ENCODE measurements at places on chromosomes 3 and 15. TPM values are rescaled to one million over a fixed set of nuclear protein-coding genes. Genes with fewer than 3 reads are reported as not detected.

DNA sequence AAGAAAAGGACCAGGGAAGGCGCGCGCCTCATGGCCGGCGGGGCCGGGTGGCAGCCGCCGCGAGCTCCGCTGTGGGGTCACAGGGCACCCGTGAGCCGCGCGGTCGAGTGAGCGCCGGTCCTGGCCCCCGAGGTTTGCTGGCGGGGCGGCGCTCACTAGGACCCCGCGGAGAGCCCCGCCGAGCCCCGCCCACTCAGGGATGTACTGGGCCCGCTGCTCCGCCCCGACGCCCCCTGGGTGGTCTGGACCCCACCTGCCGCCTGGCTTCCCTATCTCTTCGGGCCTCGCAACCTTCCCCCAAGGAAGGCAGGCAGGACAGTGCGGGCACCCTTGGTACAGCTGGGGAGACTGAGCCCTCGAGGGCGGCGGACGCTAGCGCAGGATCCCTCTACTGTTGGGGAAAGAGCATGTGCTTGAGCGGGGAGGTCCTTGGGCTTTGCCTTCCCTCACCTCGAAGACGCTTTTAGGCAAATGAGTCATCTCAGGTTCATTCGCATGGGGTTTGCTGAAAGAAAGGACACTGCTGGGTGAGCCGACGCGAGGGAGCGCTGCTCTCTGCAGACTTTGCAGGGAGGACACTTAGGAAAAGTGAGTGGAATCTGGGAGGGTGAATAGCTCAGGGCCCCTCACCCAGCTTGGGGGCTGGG lies at the start of gene CHRNB4:
Gene CHRNB4 (minus strand): TSS at position 109 of the 647 bp plus-strand sequence. CDS start 77 bp downstream, at position 32.
- peak within 1 kb of the TSS; percentile 73 for H3K4me3 ChIP-seq
- H3K27ac ChIP-seq, result no peak within 1 kb of the TSS
- no peaks in the 10 kb centered on the region for H3K27me3 ChIP-seq
- H3K4me1 ChIP-seq, result peaks cover 21% of the 10 kb centered on the region
- peak; percentile 71 for DNase-seq

DNA sequence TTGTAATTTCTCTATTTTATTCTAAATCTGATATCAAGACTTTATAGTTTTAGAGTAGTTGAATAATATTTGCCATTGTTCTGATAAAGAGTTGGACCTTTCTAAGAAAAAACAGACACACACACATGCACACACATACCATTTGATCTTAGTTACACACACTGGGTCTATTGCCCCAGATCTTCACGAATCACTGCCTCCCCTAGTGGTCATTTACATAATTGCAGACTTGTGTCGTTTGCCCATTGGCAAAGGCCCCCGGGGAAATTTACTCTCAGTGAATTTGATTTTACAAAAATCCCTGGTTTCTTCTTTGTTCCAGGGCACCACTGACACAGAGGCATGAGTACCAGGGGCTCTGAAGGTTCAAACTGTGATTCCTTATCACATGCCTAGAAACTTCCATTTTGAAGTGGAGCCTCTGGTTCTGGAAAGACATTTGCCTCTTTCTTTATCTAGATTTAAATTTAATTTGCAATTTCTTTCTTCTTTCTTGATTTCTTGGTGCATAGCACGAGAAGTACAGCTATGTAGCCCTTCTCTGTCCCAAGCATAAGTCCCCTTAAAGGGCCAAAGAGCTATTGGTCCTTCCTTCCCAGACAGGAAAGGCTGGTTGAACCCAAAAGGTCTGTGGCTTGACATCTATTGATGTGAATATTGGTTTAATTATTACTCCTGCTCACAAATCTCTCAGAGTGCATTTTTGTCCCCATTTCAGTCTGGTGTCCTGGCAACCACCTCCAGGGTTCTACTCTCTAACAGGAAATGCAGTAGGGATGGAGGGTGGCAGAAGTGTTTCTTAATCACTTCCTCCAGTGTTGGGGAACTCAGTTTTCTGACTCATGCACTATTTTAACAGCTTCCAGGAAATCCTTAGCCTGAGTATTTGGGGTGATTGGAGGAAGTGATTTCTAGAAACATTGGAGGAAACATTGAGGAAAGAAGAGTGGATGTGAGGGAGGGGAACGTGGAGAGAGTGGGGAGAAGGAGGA lies 32.4 kb upstream of the SLC6A11 start:
- H3K27me3 ChIP-seq, result peaks cover 56% of the 10 kb centered on the region
- no peak overlapping the region for H3K27ac ChIP-seq
- DNase-seq, result no peak
- H3K4me3 ChIP-seq, result no peak overlapping the region
- H3K4me1 ChIP-seq, result no peaks in the 10 kb centered on the region

- peak overlapping the region; percentile 92 for H3K4me3 ChIP-seq
- no peak for DNase-seq
These were observed 908 bp downstream of the CCNB2 start for GRCh38 chr15:59105854-59106253.

DNA sequence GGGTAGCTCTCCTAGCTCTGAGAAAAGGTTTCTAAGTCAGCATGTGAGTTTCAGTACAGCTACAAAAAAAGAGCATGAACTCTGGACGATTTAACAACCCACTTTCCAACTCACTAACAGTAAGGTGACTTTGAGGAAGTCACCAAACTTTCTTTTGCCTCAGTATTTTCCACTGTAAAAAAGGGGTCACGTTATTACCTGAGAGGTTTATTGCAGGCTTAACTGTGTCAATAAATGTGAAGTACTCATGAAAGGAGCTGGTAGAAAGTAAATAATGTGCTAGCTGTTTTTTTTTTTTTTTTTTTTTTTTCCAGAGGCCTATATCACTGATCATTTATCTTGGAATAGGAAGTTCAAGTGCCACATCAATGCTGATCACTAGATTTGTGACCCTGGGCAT lies 89.3 kb downstream of the PLSCR2 start:
- no peak for DNase-seq
- H3K4me1 ChIP-seq, result no peaks in the 10 kb centered on the region
- no peak overlapping the region for H3K4me3 ChIP-seq
- no peak overlapping the region for H3K27ac ChIP-seq
- no peaks in the 10 kb centered on the region for H3K27me3 ChIP-seq
- H3K36me3 ChIP-seq, result no peaks in the 10 kb centered on the region

DNA sequence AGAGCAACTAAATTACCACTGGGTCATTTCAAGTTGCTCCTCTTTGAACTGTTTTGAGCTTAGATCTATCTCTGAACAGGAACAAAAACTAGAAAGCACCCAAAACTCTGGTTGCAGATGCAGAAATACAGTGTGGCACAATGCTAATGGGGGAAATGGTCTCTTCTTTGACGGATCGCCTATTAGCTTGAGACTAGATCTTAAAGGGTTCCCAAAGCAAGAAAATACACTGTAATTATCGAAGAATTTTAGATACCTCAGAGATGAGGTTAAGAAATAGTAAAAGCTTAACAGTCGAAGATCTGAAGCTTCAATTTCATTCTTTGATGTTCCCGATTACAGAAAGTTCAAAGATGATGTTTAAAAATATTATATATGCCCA lies 818 bp downstream of the PPP1R2 start:
- peak overlapping the region; percentile 80 for H3K27ac ChIP-seq
- H3K4me1 ChIP-seq, result peaks cover 53% of the 10 kb centered on the region
- no peaks in the 10 kb centered on the region for H3K36me3 ChIP-seq
- DNase-seq, result no peak

GRCh38 chr3:127330385-127330784 lies 42.5 kb upstream of the PRR20G start:
- no peak for DNase-seq
- H3K4me1 ChIP-seq, result no peaks in the 10 kb centered on the region
- no peak overlapping the region for H3K4me3 ChIP-seq
- peaks cover 32% of the 10 kb centered on the region for H3K27me3 ChIP-seq
- H3K27ac ChIP-seq, result no peak overlapping the region

DNA sequence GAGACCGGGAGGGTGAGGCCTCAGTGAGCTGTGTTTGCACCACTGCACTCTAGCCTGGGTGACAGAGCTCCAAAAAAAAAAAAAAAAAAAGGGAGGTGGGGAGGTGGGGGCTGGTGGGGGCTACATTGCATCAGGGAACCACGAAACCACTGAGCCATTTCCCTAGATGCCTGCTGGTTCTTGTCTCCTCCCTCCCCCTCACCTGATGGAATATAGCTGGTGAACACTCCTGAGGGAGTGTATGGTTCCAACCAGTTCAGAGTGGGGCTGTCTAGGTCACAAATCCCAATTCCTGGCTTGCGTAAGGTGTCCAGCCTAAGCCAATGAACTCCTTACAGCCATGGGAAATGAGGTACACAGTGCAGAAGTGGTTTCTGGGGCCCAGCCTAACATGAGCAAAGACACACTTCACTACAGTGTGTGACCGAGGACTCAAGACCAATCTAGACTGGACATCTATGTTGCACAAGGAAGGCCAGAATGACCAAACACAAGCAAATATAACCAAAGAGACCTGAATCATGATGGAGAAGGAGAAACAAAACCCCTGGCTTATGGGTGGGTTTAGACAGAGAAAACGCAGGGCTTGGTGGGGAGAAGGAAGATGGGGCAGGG lies 39.1 kb upstream of the OSBPL11 start:
- no peaks in the 10 kb centered on the region for H3K4me1 ChIP-seq
- H3K36me3 ChIP-seq, result no peaks in the 10 kb centered on the region
- no peak overlapping the region for H3K4me3 ChIP-seq
- peaks cover 8% of the 10 kb centered on the region for H3K27me3 ChIP-seq
- DNase-seq, result no peak

The COPG1 gene
- total RNA-seq, result 172 TPM

DNA sequence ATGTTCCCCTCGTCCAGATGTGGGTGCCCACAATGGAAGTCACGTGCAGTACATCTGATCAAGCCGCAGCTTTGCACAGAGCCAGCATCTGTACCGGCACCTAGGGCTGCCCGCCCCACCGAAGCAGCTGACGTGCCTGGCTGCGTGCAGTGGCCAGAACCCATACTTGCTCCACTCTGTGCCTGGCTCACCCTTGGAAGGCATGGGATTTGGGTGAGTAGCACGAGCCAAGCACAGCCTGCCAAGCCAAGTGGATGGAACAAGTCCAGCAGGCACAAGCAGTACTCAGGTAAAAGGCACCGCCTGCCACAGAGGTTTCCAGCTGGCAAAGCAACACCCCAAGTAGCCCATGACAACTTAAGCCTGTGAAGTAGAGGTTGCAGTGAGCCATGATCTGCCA lies 261.3 kb downstream of the TBC1D5 start:
- H3K36me3 ChIP-seq, result peaks cover 3% of the 10 kb centered on the region
- DNase-seq, result no peak
- H3K4me1 ChIP-seq, result no peaks in the 10 kb centered on the region
- H3K4me3 ChIP-seq, result no peak overlapping the region
- H3K27me3 ChIP-seq, result no peaks in the 10 kb centered on the region

DNA sequence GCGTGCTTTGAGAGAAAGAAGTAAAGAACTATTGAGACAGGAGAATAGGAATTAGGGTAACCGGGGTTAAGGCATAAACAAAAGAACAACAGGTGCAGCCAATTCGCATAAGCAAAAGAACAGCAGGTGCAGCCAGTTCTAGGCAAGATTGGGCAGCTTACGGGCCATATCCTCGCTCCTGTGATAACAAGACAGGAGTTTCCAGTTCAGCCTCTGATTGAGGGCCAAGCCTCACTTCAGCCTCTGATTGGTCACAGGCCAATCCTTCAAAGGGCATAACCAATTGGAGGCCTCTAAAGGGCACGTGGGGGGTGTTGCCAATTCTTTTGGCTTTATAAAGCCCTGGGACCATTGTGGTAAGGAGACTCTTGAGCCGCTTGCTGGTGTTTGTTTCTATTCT lies 143.5 kb downstream of the GADL1 start:
- H3K4me1 ChIP-seq, result peaks cover 34% of the 10 kb centered on the region
- DNase-seq, result no peak
- H3K36me3 ChIP-seq, result no peaks in the 10 kb centered on the region

DNA sequence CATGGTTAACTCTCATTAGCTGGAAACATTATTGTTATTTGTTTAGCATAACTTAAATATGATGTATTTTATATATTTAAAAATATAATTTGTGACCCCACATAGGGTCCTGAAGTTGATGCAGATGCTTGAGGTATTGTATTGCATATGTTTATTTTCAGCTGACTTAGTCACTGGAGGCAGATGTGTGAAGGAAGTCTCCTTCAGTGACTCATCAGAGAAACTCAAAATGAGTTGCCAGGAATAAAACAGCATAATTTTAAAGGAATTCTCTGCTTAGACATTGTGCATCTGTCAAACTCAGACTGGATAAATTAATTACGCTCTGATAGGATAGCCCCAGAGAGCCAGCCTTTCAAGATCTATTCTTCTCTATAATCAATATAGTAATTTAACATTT lies 7.9 kb upstream of the OR4F6 start:
- H3K27me3 ChIP-seq, result peaks cover 36% of the 10 kb centered on the region
- H3K27ac ChIP-seq, result no peak overlapping the region
- H3K4me1 ChIP-seq, result no peaks in the 10 kb centered on the region
- H3K36me3 ChIP-seq, result no peaks in the 10 kb centered on the region
- H3K4me3 ChIP-seq, result no peak overlapping the region

DNA sequence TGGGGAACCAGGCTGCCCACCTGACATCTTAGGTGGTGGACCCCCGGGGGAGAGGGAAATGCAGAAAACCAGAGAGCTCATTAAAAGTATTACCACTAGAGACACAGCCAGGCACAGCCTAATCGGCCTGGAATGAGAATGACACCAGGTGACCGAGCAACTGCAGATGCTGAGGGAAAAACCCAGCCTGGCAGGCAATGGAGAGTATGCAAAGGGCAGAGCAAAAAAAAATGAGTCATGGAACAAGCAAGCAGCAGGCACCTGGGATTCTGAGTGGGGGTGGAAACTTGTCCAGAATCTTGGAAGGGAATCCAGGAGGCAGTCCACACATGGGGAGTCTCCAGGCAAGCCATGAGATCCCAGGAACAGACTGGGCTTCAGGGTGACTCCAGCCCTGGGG lies 183.7 kb upstream of the LRRN1 start:
- no peaks in the 10 kb centered on the region for H3K27me3 ChIP-seq
- H3K4me1 ChIP-seq, result no peaks in the 10 kb centered on the region
- H3K27ac ChIP-seq, result no peak overlapping the region
- no peak for DNase-seq
- no peaks in the 10 kb centered on the region for H3K36me3 ChIP-seq

DNA sequence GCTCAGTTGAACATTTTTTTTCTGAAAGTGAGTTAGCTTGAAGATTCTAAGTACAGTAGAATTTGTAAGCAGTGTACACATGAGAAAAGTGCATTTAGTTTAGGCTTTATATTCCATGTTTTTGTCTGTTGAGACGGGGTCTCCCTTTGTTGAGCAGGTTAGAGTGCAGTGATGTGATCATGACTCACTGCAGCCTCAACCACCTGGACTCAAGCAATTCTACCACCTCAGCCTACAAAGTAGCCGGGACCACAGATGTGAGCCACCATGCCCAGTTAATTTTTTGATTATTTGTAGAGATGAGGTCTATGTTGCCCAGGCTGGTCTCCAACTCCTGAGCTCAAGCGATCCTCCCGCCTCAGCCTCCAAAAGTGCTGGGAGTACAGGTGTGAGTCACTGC lies 5.3 kb upstream of the CSNK1G1 start:
- peaks cover 4% of the 10 kb centered on the region for H3K4me1 ChIP-seq
- H3K27ac ChIP-seq, result no peak overlapping the region
- no peak for DNase-seq
- H3K27me3 ChIP-seq, result no peaks in the 10 kb centered on the region
- peaks cover 2% of the 10 kb centered on the region for H3K36me3 ChIP-seq
- H3K4me3 ChIP-seq, result no peak overlapping the region

The GRK7 gene
- 0.11 TPM for total RNA-seq

The WDR72 gene
- total RNA-seq, result 0.45 TPM

- peaks cover 2% of the 10 kb centered on the region for H3K27me3 ChIP-seq
- no peak overlapping the region for H3K27ac ChIP-seq
- no peaks in the 10 kb centered on the region for H3K36me3 ChIP-seq
- no peak for DNase-seq
These were observed 364.7 kb downstream of the EPHB1 start for GRCh38 chr3:135159681-135160247.
